ENCODE measurements at places on chromosomes 3 and 15. TPM values are rescaled to one million over a fixed set of nuclear protein-coding genes. Genes with fewer than 3 reads are reported as not detected.

DNA sequence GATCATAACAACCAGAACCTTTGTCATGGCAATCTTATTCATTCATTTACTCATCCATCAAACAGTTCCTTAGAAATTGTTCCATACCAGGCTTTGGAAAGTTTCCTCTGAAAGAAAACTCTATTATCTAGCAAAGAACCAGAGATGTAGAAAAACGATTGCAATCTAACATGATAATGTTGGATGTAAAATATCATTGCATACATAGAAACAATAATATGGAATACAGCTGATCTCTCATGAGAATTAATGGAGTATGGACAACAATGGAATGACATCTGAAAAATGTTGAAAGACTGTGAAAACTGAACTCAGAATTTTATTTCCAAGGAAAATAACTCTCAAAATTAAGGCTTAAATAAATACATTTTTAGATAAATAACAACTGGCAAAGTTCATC lies 665.4 kb downstream of the NLGN1 start:
- no peak overlapping the region for H3K27ac ChIP-seq
- H3K4me3 ChIP-seq = no peak overlapping the region
- H3K27me3 ChIP-seq = no peaks in the 10 kb centered on the region
- DNase-seq = no peak

DNA sequence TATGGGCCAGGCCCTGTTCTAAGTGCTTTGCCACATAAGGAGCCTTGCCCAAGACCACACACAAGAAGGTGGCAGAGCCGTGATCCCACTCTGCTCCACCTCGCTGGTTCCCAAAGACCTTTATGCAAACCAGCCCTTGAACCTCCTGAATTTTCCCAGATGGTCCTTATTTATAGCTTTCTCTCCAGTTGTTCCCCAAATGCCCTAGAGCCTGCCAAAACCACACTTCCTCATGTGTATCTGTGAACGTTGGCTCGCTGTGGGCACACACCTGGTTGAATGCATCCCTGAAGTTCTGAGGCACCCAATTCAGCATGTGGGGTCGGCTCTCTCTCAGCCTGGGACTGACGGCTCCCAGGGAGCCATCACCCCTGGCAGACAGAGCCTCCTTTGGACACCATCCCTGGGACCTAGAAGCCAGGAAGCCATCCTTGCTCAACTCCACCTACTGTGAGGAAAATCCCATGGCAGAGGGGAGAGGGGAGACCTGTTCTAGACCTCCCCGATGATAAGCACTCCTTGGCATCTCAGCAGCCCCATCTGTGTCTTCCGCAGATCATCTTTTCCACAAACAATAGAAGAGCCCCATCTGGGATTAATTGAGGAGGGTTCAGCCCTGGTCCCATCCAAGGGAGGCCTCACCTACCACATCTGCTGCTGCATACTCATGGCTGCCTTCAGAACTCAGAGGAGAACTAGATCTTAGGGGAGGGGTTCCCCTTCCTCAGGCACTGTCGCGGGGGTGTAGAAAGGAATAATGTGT lies 42.3 kb upstream of the LIMD1 start:
- peaks cover 63% of the 10 kb centered on the region for H3K4me1 ChIP-seq
- H3K36me3 ChIP-seq = no peaks in the 10 kb centered on the region
- no peak for DNase-seq
- H3K4me3 ChIP-seq = no peak overlapping the region
- peak overlapping the region; percentile 81 for H3K27ac ChIP-seq

- peaks cover 41% of the 10 kb centered on the region for H3K4me1 ChIP-seq
- peaks cover 4% of the 10 kb centered on the region for H3K36me3 ChIP-seq
- peak overlapping the region; percentile 87 for H3K4me3 ChIP-seq
- no peaks in the 10 kb centered on the region for H3K27me3 ChIP-seq
Observed at GRCh38 chr3:197028728-197029510, 698 bp downstream of the MELTF start.

GRCh38 chr3:170749765-170750477 lies 120.1 kb downstream of the RPL22L1 start:
- DNase-seq = no peak
- no peak overlapping the region for H3K4me3 ChIP-seq
- H3K36me3 ChIP-seq = no peaks in the 10 kb centered on the region
- H3K4me1 ChIP-seq = peaks cover 64% of the 10 kb centered on the region
- peak overlapping the region; percentile 87 for H3K27ac ChIP-seq

DNA sequence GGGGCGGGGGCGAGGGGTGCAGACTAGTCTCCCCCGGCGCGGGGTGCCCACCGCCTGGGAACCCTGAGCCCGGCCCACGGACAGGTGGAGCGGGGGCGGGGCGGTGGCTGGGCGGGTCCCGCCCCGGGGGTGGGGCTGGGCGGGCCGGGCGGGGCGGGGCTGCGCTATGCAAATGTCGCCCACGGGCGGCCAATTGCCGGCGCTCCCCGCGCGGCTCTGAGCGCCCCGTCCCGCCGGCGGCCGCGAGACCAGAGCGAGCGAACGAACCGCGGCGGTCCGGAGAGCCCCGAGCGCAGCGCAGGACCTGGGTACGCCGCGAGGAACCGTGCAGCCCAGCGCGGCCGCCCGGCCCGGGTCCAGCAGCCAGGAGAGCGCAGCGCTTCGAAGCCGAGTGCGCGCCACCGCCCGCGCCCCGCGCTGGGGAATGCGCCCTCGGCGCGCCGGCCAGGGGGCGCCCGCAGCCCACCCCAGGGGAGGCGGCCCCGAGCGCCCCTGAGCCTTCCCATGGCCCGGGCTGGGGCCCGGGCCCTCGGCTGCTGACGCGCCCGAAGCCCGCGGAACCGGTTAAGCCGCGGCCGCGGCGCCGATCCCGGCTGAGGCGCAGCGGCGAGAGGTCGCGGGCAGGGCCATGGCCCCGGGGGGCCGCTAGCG lies at the start of gene SEMA3F:
SEMA3F (plus strand) TSS at position 485 of the 651 bp plus-strand sequence. CDS start 4,299 bp downstream, outside the sequence.
- H3K36me3 ChIP-seq = no peaks in the 10 kb centered on the region
- H3K4me3 ChIP-seq = peak within 1 kb of the TSS; percentile 81
- DNase-seq = peak; percentile 85
- peaks cover 37% of the 10 kb centered on the region for H3K4me1 ChIP-seq
- H3K27ac ChIP-seq = no peak within 1 kb of the TSS
- no peaks in the 10 kb centered on the region for H3K27me3 ChIP-seq

DNA sequence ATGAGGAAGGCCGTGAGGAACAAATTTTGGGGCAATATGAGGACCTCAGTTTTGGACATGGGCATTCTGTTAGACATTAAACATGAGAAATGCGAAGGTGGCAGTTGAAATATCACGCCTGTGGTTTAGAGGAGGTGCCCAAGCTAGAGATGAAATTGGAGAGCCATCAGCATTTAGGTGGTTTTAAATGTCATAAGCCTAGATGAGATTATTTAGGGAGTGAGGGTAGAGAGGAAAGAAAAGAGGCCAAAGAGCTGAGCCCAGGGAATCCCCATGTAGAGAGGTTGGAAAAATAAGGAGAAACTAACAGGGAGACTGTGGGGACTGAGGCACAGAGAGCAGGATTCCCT lies 14.9 kb downstream of the RTP1 start:
- H3K4me1 ChIP-seq = peaks cover 17% of the 10 kb centered on the region
- H3K27me3 ChIP-seq = no peaks in the 10 kb centered on the region
- no peak overlapping the region for H3K4me3 ChIP-seq
- no peak for DNase-seq
- no peak overlapping the region for H3K27ac ChIP-seq

DNA sequence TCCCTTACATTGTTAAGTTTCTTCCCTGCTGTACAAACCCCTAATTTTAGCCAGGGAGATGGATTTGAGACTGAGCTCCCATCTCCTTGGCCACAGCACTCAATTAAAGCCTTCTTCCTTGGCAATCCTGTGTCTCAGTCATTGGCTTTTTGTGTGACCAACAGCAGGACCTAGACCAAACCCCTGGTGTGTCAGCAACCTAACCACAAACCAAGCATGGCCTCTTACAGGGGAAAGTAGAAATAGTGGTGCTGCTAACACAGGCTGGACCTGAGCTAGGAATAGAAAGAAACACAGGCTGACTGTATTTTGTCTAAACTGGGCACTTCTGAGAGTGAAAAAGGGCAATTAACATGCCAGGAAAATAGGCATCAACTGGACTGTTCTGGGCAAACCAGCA lies 37.9 kb downstream of the PPCDC start:
- H3K4me3 ChIP-seq = no peak overlapping the region
- H3K36me3 ChIP-seq = no peaks in the 10 kb centered on the region
- no peaks in the 10 kb centered on the region for H3K27me3 ChIP-seq
- H3K4me1 ChIP-seq = peaks cover 12% of the 10 kb centered on the region
- H3K27ac ChIP-seq = no peak overlapping the region

- no peak for DNase-seq
- no peaks in the 10 kb centered on the region for H3K27me3 ChIP-seq
- no peaks in the 10 kb centered on the region for H3K4me1 ChIP-seq
- H3K27ac ChIP-seq = no peak overlapping the region
- no peak overlapping the region for H3K4me3 ChIP-seq
Observed at GRCh38 chr15:23854203-23854911, 167.3 kb upstream of the NDN start.

DNA sequence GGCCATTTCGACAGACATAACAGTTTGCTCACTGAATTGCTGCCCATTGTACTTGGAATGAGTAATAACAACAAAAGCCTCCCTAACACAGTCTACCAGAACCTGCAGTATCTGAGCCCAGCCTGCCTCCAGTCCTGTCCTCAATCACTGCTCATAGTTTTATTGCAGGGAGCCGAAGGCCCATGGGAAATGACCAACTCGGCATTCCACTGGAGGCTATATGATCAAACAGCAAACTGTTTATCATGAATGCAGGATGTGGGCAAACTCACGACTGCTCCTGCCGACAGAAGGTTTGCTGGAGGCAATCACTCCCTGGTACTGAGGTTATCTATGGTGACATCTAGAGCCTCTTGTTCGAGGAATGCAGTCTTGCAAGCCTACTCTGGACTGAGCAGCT lies 46.3 kb downstream of the LSM3 start:
- no peaks in the 10 kb centered on the region for H3K27me3 ChIP-seq
- DNase-seq = peak; percentile 89
- peak overlapping the region; percentile 79 for H3K27ac ChIP-seq
- H3K36me3 ChIP-seq = no peaks in the 10 kb centered on the region
- H3K4me3 ChIP-seq = 0 out of 2 replicates have a peak overlapping the region, but pooled peaks have one; percentile 3

GRCh38 chr15:50830477-50831354 lies 65.2 kb upstream of the SPPL2A start:
- no peaks in the 10 kb centered on the region for H3K27me3 ChIP-seq
- H3K4me1 ChIP-seq = no peaks in the 10 kb centered on the region
- no peaks in the 10 kb centered on the region for H3K36me3 ChIP-seq
- no peak overlapping the region for H3K4me3 ChIP-seq
- H3K27ac ChIP-seq = no peak overlapping the region

DNA sequence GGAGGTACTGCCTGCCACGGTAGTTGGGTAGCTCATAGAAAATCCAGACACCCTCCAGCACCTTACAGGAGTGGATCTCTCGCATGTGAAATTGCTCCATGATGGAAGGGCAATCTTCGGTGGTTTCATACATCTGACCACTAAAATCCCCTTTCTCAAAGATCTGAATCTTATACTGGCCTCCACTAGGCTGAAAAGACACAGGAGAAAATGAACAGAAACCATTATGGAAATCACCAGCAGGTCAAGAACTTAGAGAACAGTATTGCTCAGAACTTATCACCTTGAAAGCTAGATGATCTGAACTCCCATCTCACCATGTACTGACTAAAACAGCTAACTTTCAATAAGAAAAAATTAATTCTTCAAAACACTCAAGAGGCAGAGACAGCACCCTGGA lies 5.4 kb downstream of the CRYGS start:
- H3K36me3 ChIP-seq = no peaks in the 10 kb centered on the region
- no peak overlapping the region for H3K4me3 ChIP-seq
- H3K27me3 ChIP-seq = no peaks in the 10 kb centered on the region
- H3K4me1 ChIP-seq = peaks cover 33% of the 10 kb centered on the region
- no peak overlapping the region for H3K27ac ChIP-seq

The SAMD7 gene
- total RNA-seq = not detected
